ENCODE measurements at places on chromosomes 7 and 10.

GRCh38 chr7:80607136-80607535 is 31.3 kb upstream of the CD36 start:
- DNase-seq, result no peak

- DNase-seq, result no peak
Observed at GRCh38 chr10:36188080-36188453, 546.0 kb upstream of the FZD8 start.

GRCh38 chr10:79140085-79140793 is 71.5 kb downstream of the ZMIZ1 start:
- DNase-seq, result no peak

DNA sequence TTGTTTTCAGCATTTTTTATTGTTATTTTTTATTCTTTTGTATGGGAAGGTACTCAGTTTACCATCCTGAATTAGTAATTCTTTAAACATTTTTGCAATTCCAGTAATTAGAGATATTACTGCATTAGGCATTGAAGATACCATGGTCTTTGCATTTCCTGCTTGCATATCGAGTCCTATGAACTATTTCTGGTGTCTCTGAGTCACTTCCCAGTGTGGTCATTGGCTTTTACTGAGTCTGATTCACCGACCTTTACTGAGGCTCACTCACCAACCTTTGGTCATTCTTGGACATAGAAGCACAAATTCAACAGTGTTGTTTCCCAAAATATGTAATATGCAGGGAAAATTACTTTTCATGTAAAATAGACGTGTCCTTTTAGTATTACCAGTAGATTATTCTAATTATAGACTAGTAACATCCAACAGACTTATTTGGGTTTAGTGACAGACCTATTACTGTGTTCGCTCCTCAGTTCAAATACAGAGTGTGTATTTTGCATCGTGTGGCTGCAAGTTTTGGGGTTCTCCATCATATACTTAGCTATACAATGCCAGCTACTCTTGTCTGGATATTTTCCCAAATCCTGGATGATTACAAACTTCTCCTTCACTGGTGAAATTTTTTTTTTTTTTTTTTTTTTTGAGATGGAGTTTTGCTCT is 180.7 kb upstream of the PRSS1 start:
- DNase-seq, result no peak

DNA sequence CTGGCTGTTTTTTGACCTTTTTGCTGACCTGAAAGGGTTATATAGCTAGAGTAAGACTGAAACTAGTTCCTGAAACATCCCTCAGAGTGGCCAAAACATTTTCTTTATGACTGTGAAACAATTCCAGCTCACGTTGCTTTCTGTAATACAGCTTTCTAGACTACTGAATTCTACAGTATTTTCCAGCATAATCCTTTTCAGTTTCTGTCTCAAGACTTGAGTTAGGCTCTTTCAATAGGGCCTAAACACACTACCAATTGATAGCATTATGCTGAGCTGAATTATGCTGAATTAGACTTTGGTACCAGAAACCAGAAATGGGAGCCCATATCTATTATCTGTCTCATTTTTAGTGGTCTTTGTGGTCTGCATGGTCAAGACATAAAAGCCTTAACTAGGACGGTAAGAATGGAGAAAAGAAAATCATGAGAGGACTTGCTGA is 72.6 kb downstream of the EPDR1 start:
- no peak for DNase-seq

DNA sequence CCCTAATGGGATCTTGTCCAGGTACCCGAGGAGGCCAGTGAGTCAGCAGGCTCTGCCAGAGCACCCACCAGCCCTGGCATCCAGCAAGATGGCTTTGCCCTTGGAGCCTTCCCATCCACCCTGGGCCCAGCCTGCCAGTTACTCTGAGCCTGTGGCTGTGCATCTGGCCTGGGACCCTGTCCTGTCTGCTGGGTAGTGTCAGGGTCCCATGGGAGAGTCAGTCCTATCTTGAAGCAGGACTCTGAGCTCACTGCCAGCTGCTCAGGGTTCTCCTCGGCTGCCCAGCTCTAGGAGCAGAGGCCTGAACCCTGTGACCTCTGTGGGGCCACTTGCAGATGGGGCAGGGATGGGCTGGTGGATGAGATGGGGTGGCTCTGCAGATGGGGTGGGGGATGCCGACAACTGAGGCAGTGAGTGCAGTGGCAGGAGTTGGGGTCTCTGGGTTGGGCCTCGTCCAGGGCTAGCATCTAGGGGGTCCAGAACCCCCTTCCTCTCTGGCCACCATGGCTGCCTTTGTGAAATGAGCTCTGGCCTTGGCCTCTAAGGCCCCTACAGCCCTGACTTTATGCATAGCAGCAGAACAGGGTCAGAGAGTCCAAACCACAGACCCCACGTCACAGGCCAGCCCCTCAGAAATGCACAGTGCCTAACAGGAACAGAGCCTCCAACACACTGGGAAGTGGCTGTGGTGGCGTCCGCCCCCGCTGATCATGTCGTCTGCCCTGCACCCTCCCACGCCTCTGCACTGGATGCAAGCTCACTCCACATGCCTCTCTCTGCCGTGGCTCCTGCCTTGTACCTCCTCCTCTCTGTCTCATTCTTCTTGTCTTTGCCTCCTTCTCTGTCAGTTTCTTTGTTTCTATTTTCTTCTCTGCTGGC is 88.1 kb upstream of the RET start:
- no peak for DNase-seq
